Stimulated activated CD8-positive, alpha-beta memory T cell treated with anti-CD3 and anti-CD28 coated beads, Interleukin-15, amount 100 ng/mL, for 4 hours (primary cell): ENCODE measurements at places on chromosomes 11 and 22.

DNA sequence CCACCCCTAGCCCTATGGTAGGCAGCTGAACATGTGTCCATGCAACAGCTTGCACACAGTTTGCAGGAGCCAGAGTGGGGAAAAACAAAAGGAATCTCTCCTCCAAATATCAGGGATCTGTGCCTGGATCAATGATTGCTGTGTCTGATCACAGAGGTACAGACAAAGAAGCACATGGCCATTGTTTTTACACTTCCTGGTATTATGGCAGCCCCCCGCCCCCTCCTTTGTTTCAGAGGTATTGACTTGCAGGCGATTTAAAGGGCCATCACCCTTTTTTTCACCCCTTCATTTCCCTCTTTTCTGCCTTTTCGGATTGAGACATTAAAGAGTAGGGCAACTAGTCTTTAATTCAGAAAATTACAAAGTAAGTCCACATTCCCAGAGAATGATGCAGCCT is 453.0 kb upstream of the LUZP2 start:
- DNase-seq: no peak

GRCh38 chr11:15987046-15987445 is 369.3 kb downstream of the SOX6 start:
- DNase-seq: no peak

- no peak for DNase-seq
Observed at GRCh38 chr11:106091480-106092123, 14.1 kb downstream of the AASDHPPT start.

- no peak for DNase-seq
Observed at GRCh38 chr11:17526931-17527627, 17.1 kb downstream of the USH1C start.

DNA sequence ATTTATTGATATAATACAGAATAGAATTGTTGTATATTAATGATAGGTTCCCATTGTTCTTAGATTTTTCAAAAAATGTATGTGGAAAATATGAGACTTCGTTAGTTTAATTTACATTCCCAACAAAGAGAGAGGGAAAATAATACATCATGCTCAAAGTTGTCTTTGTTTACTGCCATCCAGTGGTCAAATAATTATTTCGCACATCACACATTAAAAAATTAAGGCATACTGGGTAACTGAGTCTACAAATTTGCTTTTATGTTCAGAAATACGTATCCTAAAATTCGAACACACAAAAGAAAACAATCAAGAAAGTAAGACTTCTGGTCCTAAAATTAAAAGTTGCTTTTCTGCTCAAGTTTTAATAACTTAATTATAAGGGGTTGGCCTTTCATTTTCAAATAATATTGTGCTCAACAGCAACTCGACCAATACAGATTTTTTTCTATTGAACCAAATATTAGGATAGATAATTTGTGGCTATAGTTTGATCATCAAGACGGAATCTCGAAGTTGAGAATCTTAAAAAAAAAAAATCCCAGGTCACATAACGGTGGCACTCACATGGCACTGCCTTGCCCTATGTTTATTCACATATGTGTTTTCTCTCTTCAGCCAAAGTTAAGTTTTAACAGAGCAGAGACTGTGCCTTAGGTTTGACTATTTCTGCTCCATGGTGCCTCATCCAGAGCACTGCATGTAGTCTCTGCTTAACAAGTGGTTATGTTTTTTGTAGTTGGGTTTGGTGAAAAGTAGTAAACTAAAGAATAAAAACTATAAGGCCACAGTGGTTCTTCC is 12.3 kb downstream of the PDGFD start:
- DNase-seq: no peak

GRCh38 chr11:117842131-117842941 is 17.8 kb upstream of the FXYD2 start:
- no peak for DNase-seq

- no peak for DNase-seq
Observed at GRCh38 chr11:15576769-15577168, 462.0 kb downstream of the INSC start.

DNA sequence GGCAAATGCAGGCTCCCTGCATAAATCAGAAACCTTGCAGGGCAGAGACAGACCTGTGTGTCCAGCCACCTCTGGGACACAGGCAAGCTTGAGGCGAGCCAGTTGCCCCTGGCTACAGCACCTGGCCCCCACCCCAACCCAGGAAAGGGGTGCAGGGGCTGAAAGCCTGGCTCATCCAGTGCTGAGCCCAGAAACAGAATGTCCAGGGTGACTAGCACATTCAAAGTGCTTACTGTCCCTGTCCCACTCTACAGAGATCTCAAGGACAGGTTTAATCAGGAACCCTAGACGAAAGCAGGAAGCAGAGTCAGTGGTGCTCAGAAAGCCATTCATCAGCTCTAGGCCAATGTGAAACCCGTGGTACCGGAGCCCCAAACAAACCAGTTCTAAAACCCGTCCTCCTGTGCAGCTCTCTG is 31.9 kb downstream of the PLEKHA7 start:
- no peak for DNase-seq

DNA sequence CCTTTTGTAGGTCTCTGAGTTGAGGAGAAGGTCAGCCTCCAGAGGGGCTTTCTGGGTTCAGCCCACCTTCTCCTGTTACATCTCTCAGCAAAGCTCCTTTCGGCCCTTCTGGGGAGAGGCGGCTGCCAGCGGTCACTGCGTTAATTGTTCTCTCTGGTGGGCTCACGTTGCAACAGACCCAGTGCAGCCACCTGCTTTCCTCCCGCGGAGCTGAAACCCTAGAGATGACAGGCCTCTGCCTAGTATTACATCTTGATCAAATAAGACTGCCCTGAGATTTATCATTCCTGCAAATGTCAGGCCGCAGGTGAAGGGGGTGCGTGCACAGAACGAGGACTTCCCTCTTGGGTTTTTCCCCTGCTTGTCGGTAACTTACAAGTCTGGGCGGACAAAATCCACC is 43.2 kb upstream of the CREB3L1 start:
- no peak for DNase-seq
